ENCODE measurements at places on chromosomes 1 and 21.

- no peak for DNase-seq
These were observed 19.6 kb downstream of the CA6 start for GRCh38 chr1:8965121-8965820.

DNA sequence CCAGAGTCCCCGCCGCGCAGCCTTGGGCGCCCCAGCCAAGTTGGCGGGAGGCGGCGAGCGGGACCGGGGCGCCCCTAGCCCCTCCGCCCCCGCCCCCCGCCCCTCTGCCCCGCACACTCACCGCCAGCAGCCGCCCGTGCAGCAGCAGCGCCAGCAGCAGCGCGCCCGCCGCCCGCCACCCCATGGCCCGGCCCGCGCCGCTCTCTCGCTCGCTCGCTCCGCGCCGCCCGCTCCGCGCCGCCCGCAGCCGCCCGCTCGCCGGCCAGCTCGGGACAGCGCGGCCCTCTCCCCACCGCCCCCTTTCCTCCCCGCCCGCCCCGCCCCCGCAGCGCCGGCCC is at the start of gene HSPG2:
HSPG2 (minus strand) TSS at position 277 of the 338 bp plus-strand sequence; CDS start at position 184, 93 bp downstream.
- DNase-seq: no peak

DNA sequence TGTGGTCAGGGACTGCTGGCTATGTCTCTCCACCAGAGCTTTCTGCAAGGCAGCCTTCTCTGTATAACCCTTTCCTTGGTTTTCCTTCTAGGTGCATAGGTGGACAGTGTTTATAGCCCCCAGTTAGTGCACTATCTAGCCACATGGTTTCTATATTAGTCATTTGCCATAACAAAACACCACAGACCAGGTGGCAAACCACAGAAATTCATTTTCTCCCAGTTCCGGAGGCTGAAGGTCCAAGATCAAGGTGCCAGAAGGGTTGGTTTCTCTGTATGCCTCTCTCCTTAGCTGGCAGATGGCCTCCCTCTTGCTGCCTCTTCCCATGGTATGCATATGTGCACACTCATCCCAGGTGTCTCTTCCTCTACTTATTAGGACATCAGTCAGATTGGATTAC is 106.4 kb downstream of the KAZN start:
- DNase-seq: no peak

DNA sequence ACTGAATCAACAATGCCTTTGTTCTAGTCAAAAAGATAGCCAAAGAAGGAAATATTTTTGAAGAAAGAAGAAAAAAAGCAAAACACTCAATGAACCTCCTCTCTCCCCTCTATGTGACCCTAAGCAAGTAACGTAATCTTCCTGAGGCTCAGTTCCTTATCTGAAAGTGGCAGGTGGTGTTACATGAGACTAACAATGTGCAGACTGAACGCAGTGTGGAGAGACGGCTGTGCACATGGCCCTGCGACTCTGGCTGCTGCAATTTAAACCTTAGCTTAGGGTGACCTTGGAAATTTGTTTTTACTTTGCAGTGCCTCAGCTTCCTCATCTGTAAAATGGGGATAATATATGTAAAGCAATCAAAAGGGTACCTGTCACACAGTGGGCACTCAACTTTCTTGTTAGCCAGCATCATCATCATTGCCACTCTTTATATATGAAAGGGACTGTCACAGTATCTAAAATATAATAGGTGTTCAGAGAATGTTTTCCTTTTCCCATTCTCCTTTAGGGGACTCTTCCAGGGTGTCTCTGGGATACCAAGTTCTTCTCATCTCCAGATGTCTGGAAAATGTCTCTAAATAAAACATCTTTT is 100.1 kb upstream of the JUN start:
- no peak for DNase-seq

GRCh38 chr1:242083742-242084141 is 84.8 kb upstream of the MAP1LC3C start:
- DNase-seq: no peak

DNA sequence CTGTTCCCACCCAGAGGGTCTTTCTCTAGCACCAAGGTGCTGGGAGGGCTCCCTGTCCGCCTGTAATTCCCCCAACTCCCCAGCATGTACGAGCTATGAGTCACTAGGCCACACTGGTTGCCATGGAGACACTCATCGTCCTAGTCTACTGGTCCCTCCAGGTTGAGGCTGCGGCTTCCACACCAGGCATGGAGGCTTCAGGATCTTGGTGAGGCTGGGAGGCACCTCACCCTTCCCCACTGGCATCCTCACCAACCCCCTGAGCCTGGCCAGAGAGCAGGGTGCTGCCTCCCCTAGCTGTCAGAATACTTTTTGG is 75.6 kb upstream of the KAZN start:
- DNase-seq: no peak

DNA sequence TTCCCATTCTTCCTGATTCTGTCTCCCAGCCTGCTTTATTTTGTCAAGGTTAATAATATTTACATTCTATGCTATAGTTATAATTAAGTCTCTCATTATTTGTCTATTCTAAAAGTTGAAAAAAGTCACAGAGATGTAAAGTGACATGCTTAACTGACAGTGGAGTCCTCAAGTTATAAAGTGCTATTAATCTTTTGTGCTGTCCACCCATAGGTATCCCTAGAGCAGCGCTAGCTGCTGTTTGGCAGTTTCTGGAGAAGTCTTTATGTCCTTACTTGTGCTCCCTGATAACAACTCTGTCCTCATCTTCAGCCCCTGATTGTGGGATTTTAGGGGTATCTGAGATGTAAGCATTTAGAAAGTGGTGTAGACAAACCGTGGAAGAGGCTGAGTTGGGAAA is 13.1 kb downstream of the BACH1 start:
- no peak for DNase-seq

DNA sequence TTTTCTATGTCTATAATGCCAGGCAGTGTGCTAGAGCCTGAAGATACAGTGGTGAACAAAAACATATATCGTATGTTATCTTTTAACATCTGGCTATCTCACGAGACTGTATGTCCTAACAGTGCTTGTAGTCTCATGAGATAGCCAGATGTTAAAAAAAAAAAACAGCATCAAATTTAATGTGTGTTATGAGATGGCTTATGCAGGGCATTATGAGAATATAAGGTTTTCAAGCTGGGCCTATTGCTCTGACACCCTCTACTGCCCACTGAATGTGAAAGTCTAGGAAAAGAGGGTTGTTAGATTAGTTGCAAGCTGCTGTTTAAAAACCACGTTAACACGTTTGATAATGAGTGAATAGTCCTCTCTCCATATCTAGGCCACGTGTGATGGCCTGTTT is 109.8 kb downstream of the CACHD1 start:
- DNase-seq: no peak

GRCh38 chr1:11059155-11059967 is 457 bp downstream of the SRM start:
- peak; percentile 16 for DNase-seq

DNA sequence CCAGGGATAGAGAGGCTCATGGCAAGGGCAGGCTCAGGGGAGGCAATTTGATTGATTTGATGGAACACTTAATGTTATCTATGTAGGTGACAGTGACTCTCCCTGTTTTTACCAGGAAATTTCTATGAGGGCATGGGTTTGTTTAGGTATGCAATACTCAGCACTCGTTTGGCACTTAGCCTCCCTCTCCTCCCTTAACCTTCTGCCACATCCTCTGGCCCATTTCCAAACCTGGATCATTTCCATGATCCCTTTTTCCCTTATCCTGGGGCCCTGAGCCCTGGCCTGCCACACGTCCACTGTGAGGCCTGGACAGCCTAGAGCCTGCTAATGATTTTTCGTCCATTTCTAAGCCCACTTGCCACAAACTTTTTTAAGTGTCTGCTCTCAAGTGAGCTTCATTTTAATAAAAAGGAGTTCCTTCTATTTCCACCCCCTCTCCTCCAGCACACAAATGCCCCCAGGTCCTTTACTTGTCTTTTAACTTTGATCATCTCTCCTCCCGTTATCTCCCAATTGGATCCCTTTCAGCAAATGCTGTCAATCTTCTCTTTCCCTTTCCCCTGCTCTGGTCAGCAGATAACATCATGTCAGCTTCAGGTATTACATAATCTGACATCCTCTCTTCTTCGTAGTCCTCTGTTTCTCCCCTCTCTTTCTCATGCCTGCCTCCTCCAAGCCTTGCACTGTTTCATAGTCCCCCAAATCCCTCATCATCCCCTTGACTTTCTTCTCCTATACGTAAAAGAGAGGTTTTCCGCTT is 37.8 kb upstream of the GADD45A start:
- no peak for DNase-seq

DNA sequence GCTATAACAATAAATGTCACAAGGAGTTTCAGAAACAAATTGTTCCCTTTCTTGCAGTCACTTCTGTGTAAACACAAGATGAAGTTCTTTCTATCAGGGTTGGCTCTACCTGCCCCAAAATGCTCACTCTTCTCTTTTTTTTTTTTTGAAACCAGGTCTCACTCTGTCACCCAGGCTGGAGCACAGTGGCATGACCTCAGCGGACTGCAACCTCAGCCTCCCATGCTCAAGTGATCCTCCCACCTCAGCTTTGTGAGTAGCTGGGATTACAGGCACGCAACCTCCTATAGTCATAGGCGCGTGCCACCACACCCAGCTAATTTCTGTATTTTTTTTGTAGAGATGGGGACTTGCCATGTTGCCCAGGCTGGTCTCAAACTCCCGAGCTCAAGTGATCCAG is 10.5 kb upstream of the CTNNBIP1 start:
- DNase-seq: no peak

- DNase-seq: no peak
These were observed 255.3 kb downstream of the FOXD2 start for GRCh38 chr1:47693115-47693514.

DNA sequence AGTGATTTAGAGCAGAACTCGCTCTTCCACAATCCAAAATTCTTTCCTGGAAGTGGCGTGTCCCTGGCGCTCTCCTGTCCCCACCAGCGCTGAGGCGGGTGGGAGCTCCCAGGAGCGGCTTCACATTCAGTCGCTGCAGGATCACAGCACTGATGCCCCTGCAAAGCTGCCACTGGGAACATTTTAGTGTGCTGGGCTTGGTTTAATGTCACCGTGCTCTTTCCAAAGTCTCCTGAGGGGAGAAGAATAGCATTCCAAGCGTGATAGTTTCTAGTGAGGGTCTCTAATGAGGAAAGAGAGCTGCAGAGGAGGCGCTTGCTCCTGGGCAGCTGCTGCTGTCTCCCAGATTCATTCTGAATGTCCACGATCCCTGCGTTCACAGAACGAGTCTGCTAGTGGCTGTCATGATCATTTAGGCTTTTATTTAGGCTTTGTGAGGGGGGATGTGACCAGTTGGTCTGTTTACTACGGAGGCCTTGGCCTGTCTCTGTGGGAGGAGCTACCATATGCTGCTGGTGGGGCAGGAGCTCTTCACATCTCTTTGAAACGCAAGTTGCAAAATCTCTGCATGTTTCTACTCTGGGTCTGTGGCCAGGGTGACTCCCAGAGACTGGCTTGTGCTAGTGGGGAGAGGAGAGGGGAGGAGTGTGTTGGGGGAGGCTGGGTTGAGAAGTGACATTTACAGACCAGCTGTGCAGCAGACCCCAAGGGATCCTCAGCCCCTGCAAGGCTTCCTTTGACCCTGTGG is 23.4 kb downstream of the OLFML3 start:
- DNase-seq: no peak

DNA sequence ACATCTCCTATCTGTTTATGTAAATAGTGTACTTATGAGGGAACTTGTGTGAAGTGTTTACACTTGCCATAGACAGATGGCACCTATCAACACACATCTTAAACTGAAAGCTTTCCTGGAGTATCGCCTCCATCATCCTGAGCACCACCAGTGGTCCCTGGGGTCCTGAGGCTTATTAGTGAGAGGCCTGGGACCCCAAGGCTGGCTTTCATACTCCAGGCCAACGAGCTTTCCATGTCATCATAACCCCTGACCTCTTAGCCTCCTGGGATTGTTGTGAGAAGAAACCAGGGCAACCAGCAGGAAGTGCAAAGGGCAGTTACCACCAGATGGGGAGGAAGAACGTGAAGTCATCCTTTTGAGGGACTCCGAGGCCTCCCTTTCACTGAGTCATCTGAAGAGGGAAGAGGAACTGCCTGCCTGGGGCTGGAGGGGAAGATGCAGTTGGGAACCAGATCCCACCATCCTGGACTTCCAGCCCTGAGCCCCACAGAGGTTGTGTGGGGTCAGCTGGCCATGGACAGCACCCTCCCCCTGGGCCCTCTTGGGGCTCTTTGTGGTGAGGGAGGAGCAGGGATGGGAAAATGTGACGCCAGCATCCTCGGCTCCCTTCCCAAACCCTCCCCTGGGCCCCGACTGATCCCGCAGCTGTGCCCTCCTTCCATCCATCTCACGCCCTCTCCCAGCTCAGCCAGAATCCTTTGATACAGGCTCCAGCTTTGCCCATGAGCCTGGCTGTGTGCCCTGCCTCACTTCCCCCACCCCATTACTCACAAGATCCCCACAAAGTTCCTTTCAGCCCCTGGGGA is 5.8 kb downstream of the INKA2 start:
- no peak for DNase-seq

DNA sequence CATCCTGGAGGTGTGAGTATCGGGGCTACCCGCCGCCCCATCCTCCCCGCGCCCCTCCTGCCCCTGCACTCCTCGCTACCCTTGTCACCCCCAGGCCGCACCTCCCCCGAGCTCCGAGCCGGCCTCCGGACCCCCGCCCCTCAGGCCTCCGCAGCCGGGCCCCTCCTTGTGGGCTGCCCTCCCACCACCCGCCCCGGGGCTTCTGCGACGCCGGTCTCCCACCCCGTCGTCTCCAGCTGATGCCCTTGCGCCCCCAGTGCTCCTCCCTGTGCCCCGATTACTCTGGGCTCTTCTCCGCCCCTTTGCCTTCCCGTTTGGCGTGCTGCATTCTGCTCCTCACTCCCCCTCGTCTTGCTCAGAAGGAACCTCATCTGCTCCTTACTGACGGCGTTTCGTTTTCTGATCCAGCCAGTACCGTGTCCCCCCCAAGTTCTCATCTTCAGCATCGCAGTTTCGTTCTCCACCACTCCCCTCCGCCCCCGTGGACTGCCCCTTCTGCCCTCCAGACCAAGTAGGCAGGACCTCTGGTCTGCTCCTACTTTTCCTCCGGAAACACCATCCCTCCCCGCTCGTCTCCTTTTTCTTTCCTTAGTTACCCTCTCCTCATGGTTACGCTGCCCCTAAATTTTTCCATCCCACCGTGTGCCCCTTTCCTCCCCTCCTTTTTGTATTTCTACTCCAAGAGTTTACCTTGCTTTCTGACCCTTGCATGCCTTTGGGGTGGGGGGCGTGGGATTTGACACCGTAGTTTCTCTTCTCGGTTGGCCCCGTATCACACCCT is 841 bp downstream of the SNX27 start:
- no peak for DNase-seq

GRCh38 chr1:39925721-39926342 is 24.1 kb upstream of the MYCL start:
- no peak for DNase-seq

- no peak for DNase-seq
These were observed 71.1 kb upstream of the MROH9 start for GRCh38 chr1:170864238-170864637.
